Activated naive CD8-positive, alpha-beta T cell treated with anti-CD3 and anti-CD28 coated beads for 36 hours (primary cell): ENCODE measurements at places on chromosomes 2 and 18. TPM values are rescaled to one million over a fixed set of nuclear protein-coding genes. Genes with fewer than 3 reads are reported as not detected.

- H3K4me3 ChIP-seq = no peak overlapping the region
- DNase-seq = no peak
- H3K4me1 ChIP-seq = no peaks in the 10 kb centered on the region
- H3K27ac ChIP-seq = no peak overlapping the region
- peaks cover 18% of the 10 kb centered on the region for H3K27me3 ChIP-seq
- H3K36me3 ChIP-seq = no peaks in the 10 kb centered on the region
These were observed 6.9 kb downstream of the INHA start for GRCh38 chr2:219578811-219579613.

GRCh38 chr18:78113136-78113939 lies 863.7 kb downstream of the GALR1 start:
- DNase-seq = no peak
- no peak overlapping the region for H3K4me3 ChIP-seq
- H3K4me1 ChIP-seq = no peaks in the 10 kb centered on the region
- H3K27me3 ChIP-seq = peaks cover 4% of the 10 kb centered on the region
- H3K27ac ChIP-seq = no peak overlapping the region
- no peaks in the 10 kb centered on the region for H3K36me3 ChIP-seq

UGT1A8 gene
- total RNA-seq = not detected

DNA sequence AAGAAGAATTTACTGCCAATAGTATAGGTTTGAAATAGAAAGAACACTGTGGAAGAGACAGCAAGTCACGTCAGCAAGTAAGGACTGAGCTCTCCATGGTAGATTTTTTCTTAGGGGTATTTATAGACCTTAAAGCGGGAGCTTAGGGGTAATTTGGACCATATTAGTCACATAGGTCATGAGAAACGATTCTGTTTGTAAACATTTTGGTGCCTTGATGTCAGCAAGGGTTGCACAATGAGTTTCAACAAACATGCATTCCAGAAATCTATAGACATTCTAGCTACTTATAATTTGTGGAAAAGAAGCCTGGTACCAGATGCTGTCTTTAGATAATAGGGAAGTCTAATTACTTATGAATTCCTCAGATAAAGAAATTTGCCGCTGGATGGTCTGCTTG lies 624.7 kb downstream of the TDRD15 start:
- no peak for DNase-seq
- H3K4me1 ChIP-seq = no peaks in the 10 kb centered on the region

GRCh38 chr2:128543646-128544045 lies 225.0 kb upstream of the HS6ST1 start:
- no peak overlapping the region for H3K4me3 ChIP-seq
- H3K27me3 ChIP-seq = no peaks in the 10 kb centered on the region
- H3K27ac ChIP-seq = no peak overlapping the region
- H3K36me3 ChIP-seq = no peaks in the 10 kb centered on the region
- DNase-seq = no peak
- H3K4me1 ChIP-seq = no peaks in the 10 kb centered on the region

QPCT gene
- 3.0 TPM for total RNA-seq

IL1RL1 gene
- total RNA-seq = 0.10 TPM

GRCh38 chr2:157692768-157693167 lies 64.1 kb upstream of the ACVR1C start:
- H3K4me3 ChIP-seq = no peak overlapping the region
- no peaks in the 10 kb centered on the region for H3K4me1 ChIP-seq
- H3K36me3 ChIP-seq = no peaks in the 10 kb centered on the region
- DNase-seq = no peak

DNA sequence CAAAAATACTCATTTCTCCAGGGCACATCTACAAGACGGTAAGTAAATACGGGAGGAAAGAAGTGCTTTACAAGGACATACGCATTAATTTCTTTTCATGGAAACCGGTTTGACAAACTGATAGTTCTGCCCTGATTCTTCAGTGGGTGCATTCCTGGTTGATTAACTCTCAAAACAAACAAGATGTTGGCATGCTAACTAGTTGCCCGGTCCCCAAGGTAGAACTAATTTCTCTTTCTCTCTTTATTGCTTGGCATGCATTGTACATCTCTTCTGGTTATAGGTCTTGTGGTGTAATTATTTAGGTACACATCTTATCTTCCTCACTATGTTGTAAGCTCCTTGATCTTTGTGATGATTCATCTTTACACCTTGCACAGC lies 46.9 kb upstream of the SPATS2L start:
- H3K27me3 ChIP-seq = peaks cover 7% of the 10 kb centered on the region
- H3K36me3 ChIP-seq = no peaks in the 10 kb centered on the region
- no peak overlapping the region for H3K27ac ChIP-seq
- H3K4me3 ChIP-seq = no peak overlapping the region

GRCh38 chr2:188091220-188091619 lies 200.5 kb upstream of the GULP1 start:
- no peak for DNase-seq
- no peak overlapping the region for H3K27ac ChIP-seq
- H3K4me1 ChIP-seq = no peaks in the 10 kb centered on the region
- no peak overlapping the region for H3K4me3 ChIP-seq

DNA sequence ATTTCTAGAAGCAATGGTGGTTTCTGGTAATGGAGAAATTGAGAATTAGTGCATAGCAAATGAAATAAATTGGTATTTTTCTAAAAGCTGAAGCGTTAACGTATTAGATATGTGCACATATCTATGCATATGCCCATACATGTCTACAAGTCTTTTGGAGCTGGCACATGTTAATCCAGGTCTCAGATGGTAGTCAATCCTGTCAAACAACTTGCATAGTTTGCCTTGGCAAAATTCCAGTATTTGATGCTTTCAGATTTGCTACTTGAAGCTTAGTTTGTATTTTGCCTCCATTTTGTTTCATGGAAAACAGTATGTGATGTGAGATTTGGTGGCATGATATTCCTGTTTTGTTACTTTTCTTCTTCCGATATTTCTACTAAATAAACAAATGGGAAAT lies 304.6 kb downstream of the PARD3B start:
- H3K4me3 ChIP-seq = no peak overlapping the region
- H3K36me3 ChIP-seq = no peaks in the 10 kb centered on the region
- DNase-seq = no peak

DNA sequence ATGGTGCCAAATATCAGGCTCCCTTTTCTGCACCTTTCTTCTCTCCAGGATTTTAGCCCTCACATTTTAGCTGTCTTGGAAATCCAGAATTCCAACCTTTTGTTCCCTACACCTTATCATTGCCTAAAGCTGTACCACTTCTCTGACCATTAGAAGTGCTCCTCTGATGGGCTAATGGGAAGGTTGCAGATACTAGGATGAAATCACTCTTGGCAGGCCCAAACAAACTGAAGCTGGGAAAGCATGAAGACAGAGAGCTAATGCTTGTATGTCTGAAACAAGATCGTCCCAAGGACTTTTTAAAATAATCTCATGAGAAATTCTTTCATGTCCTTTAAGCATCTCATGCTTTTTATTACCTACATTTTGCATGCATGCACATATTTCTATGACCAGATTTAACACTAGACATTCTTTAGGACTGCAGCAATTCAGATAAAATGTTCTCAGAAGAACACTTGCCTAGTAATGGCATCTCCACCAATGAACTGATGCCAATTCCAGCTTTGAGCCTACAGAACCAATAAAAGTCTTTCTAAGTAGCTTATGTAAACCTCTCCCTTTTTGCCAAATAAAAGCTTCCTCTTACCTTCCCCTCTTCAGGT lies 98.4 kb upstream of the OSR1 start:
- DNase-seq = no peak
- no peaks in the 10 kb centered on the region for H3K4me1 ChIP-seq
- H3K36me3 ChIP-seq = no peaks in the 10 kb centered on the region
- no peak overlapping the region for H3K4me3 ChIP-seq
- H3K27ac ChIP-seq = no peak overlapping the region
- peaks cover under 1% of the 10 kb centered on the region for H3K27me3 ChIP-seq

GPBAR1 gene
- total RNA-seq = 0.24 TPM

- H3K36me3 ChIP-seq = peaks cover 21% of the 10 kb centered on the region
- no peak overlapping the region for H3K27ac ChIP-seq
- H3K4me1 ChIP-seq = peaks cover 4% of the 10 kb centered on the region
- DNase-seq = no peak
These were observed 420.0 kb downstream of the ZEB2 start for GRCh38 chr2:144099780-144100377.

DNA sequence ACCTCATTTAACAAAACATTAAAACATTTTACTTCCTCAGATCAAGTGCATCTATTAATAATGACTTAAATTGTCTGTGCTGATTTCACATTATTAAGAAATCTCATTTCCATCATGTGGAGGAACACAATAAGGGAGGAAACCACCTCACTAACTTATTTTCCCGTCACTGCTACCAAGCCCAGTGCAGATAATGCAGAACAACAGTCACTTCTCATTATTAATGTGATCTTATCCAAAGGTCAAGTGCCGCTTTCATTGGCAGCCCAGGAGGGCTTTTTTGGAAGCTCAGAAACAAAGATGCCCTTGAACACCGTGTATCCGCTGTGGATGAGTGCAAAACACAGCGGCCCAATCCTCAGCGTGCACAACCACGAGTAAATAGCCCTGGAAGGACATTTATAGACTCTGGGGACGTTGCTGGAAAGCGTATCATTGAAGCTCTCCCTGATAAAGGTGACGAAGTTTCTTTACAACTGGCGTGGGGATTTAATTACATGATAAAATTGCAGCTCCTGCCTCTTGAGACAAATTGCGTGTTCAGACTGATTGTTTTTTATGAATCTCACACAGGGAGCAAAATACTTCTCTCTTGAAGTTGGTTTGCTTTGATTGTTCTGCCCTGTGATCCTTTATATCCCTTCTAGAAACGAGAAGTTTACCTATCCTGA lies 13.2 kb downstream of the ASB18 start:
- no peak for DNase-seq
- no peaks in the 10 kb centered on the region for H3K4me1 ChIP-seq
- H3K4me3 ChIP-seq = no peak overlapping the region
- no peaks in the 10 kb centered on the region for H3K36me3 ChIP-seq
- H3K27me3 ChIP-seq = peaks cover 21% of the 10 kb centered on the region

SMIM21 gene
- total RNA-seq = not detected

- DNase-seq = no peak
- no peaks in the 10 kb centered on the region for H3K36me3 ChIP-seq
- no peaks in the 10 kb centered on the region for H3K4me1 ChIP-seq
- no peaks in the 10 kb centered on the region for H3K27me3 ChIP-seq
- no peak overlapping the region for H3K27ac ChIP-seq
These were observed 1267.8 kb downstream of the SUCLG1 start for GRCh38 chr2:83191316-83191715.

GRCh38 chr2:186347472-186347871 lies 138.6 kb upstream of the ZC3H15 start:
- H3K27ac ChIP-seq = no peak overlapping the region
- peaks cover 19% of the 10 kb centered on the region for H3K36me3 ChIP-seq
- H3K4me1 ChIP-seq = no peaks in the 10 kb centered on the region
- no peaks in the 10 kb centered on the region for H3K27me3 ChIP-seq

- H3K27me3 ChIP-seq = no peaks in the 10 kb centered on the region
- H3K36me3 ChIP-seq = peaks cover 21% of the 10 kb centered on the region
- H3K4me1 ChIP-seq = peaks cover 14% of the 10 kb centered on the region
- no peak overlapping the region for H3K4me3 ChIP-seq
These were observed 19.8 kb downstream of the ABHD3 start for GRCh38 chr18:21684731-21685130.

- no peaks in the 10 kb centered on the region for H3K27me3 ChIP-seq
- H3K4me3 ChIP-seq = no peak overlapping the region
- no peaks in the 10 kb centered on the region for H3K4me1 ChIP-seq
- peaks cover 11% of the 10 kb centered on the region for H3K36me3 ChIP-seq
- no peak overlapping the region for H3K27ac ChIP-seq
These were observed 6.3 kb upstream of the ASB1 start for GRCh38 chr2:238420442-238420841.

DNA sequence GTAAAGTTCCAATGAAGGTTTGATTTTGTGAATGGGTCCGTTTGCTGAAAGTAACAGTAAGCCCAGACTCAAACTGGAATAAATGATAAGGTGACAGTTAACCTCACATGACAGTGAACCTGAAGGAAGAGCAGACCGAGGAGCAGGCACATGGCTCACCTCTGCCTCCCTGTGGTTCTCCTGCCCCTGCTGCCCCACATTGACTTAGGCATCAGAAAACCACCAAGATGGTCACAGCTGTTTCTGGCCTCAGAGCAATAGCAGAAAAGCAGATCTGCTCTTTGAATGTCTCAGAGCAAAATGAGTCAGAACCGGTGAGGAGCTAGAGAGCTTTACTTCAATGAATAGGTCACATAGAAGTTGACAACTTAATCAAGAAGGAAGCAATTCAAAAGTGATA lies 487.6 kb downstream of the METTL4 start:
- H3K27me3 ChIP-seq = no peaks in the 10 kb centered on the region
- peak; percentile 6 for DNase-seq
- H3K4me1 ChIP-seq = no peaks in the 10 kb centered on the region
- no peak overlapping the region for H3K27ac ChIP-seq

GRCh38 chr18:63098018-63098981 lies 221.3 kb downstream of the BCL2 start:
- peaks cover 2% of the 10 kb centered on the region for H3K36me3 ChIP-seq
- peaks cover 4% of the 10 kb centered on the region for H3K27me3 ChIP-seq
- peak overlapping the region; percentile 42 for H3K4me3 ChIP-seq
- DNase-seq = peak; percentile 62

GRCh38 chr2:235043762-235044500 lies 92.1 kb downstream of the SH3BP4 start:
- no peaks in the 10 kb centered on the region for H3K36me3 ChIP-seq
- no peak overlapping the region for H3K4me3 ChIP-seq
- H3K4me1 ChIP-seq = peaks cover 16% of the 10 kb centered on the region
- H3K27ac ChIP-seq = no peak overlapping the region
- no peak for DNase-seq

- DNase-seq = no peak
- peaks cover 7% of the 10 kb centered on the region for H3K36me3 ChIP-seq
- H3K27ac ChIP-seq = no peak overlapping the region
- H3K27me3 ChIP-seq = no peaks in the 10 kb centered on the region
- no peak overlapping the region for H3K4me3 ChIP-seq
- peaks cover 21% of the 10 kb centered on the region for H3K4me1 ChIP-seq
These were observed 539.4 kb upstream of the TNP1 start for GRCh38 chr2:217399291-217399690.

GAL3ST2 gene
- total RNA-seq = 0.31 TPM

RAD51AP2 gene
- not detected for total RNA-seq

GRCh38 chr2:172087780-172088244 lies 2.5 kb downstream of the DLX1 start:
- peak overlapping the region; percentile 29 for H3K27ac ChIP-seq
- H3K27me3 ChIP-seq = peaks cover 99% of the 10 kb centered on the region
- DNase-seq = no peak
- H3K36me3 ChIP-seq = peaks cover 3% of the 10 kb centered on the region
- peaks cover 47% of the 10 kb centered on the region for H3K4me1 ChIP-seq
- peak overlapping the region; percentile 10 for H3K4me3 ChIP-seq

BOLL gene
- not detected for total RNA-seq
